NCI-H1105 (cell line): ENCODE measurements at places on chromosomes 7 and 10.

DNA sequence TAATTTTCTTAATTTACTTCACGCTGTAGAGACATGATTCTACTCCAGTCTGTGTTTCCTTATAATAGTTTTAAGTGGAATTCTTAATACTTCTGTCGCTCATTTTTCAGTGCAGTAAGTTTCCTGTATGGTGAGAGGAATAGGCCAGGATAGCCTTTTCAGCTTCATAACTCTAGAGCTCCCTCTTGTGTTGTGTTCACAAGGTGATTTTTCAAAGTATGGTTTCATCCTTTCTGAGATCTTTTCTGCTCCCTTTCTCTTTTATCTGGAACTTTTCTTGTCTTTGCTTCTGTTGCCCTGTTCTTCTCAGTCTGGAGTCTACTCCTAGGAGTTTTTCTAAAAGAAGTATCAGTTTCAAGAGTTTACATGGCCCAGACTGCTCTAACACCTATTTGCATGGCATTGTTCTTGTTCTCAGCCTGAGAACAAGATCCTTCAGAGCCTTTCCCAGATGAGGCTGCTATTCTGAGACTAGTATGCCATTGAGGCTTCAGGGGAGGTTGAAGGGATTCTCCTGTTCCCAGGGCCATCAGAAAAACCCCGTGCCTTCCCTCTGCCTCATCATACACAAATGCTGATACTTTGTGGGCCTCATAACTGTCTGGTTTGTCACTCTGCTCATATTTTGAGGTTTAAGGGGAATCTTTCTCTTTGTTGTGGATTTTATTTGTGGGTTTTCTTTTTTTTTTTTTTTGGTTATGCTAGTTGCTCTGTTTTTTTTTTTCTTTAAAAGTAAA lies 21.8 kb downstream of the NET1 start:
- DNase-seq: no peak

- no peak for DNase-seq
Observed at GRCh38 chr10:101552442-101552841, 35.6 kb downstream of the POLL start.

- no peak for DNase-seq
Observed at GRCh38 chr7:5408777-5409176, 14.9 kb downstream of the TNRC18 start.

GRCh38 chr10:124619195-124619594 lies 125.0 kb downstream of the FAM53B start:
- no peak for DNase-seq

GRCh38 chr7:130349911-130350782 lies 5.5 kb downstream of the CPA5 start:
- no peak for DNase-seq

DNA sequence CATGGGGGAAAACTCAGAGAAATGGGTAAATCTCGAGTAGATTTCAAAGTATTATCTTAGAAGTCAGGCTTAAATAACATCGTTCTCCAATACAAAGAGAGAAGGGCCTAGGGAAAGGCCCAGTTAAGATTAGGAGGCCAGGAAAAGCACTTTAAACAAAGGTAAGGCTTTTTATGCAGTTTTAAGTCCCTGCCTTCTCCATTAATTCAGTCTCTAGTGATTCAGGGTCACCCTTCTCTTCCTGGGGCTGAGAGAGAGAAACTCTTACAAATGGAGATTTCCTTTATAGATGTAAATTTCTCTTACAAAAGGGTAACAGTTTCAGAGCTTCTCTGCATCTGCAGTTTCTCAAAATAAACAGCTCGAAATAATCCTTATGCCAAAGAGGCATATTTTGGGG lies 179.3 kb downstream of the HECW1 start:
- no peak for DNase-seq

- DNase-seq: no peak
Observed at GRCh38 chr7:139647085-139647484, 123.6 kb downstream of the CLEC2L start.

DNA sequence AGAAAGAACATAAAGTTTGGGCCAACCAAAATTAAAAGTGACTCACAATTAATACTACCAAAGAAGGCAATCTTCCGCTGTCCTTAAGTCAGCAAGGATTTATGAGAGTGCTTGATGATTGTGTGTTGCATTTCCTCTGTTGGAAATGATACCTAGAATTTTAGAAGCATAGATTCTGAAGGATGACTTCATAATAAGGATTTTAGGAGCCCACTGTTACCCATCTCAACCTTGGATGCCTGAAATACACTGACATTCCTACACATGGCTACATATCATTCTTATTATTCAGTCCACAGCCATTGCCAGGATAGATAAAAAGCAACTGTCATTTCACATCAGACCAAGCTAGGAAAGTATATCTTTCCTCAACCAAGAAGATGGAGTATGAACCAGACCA lies 823.8 kb downstream of the LRMDA start:
- DNase-seq: no peak

GRCh38 chr7:148489678-148490077 lies 100.9 kb upstream of the C7orf33 start:
- no peak for DNase-seq

DNA sequence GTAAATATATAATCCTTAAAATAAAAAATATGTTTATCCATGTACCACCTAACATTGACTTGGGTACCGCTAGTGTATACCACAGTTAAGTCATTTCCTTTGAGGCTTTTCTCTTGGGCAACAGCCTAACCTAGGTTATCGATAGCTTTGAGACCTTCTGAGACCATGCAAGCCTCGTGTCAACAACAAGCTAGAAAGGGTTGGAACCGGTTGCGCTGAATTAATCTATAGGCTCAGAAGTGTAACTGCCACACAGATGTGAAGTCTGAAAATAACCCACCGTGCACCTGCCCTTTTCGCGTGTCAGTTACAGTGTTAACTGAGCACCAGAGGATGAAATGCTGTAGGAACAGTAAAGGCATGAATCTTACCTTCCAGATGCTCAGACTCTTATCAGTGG lies 59.8 kb downstream of the ARID5B start:
- DNase-seq: no peak

- DNase-seq: no peak
Observed at GRCh38 chr10:17006631-17007417, 122.8 kb downstream of the CUBN start.

GRCh38 chr7:95454438-95455045 lies 19.7 kb upstream of the PON2 start:
- DNase-seq: no peak

- DNase-seq: no peak
Observed at GRCh38 chr10:15236340-15236739, 67.8 kb upstream of the NMT2 start.

GRCh38 chr7:134376693-134377092 lies 60.0 kb upstream of the SLC35B4 start:
- DNase-seq: no peak

DNA sequence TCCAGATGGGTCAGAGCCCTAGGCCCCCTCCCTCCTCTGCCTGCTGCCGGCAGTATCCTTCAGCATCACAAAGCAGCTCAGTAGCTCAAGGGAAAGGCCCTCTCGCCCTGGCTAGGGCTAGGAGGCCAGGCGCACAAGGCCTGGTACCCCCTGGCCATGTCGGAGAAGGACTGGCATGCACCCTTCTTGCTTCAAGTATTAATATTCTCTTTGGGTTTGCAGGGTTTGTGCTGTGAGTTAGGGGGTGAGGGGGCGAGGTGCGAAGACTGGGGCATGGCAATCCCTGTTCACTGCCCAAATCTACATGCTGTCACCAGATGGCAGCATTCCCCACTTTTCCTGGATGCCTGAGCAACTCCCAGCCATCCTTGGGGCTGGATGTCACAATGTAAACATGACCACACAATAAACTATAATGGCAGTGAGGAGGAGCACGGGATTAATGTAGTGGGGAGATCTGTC lies 105.2 kb downstream of the NEURL1 start:
- DNase-seq: peak; percentile 23

DNA sequence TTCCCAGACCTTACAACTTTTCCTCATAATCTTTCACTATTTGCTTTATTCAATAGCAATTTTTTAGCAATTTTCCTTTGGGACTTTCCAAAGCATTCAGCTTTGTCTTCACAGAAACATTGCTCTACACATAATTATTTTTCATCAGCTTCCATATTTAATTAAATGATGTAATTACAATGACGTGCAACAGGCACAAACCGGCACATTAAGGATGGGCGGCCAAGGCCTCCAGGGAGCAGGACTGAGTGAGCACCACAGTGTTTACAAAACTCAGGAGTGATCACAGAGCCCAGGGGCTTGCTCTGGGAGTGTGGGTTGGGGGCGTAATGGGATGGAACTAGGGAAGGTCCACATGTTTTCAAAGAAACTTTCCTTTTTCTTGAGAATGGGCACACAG lies 69.8 kb downstream of the MAD1L1 start:
- DNase-seq: no peak

- no peak for DNase-seq
Observed at GRCh38 chr10:24215196-24215595, 6.3 kb downstream of the KIAA1217 start.

- no peak for DNase-seq
Observed at GRCh38 chr7:13042605-13043236, 355.3 kb downstream of the ARL4A start.

DNA sequence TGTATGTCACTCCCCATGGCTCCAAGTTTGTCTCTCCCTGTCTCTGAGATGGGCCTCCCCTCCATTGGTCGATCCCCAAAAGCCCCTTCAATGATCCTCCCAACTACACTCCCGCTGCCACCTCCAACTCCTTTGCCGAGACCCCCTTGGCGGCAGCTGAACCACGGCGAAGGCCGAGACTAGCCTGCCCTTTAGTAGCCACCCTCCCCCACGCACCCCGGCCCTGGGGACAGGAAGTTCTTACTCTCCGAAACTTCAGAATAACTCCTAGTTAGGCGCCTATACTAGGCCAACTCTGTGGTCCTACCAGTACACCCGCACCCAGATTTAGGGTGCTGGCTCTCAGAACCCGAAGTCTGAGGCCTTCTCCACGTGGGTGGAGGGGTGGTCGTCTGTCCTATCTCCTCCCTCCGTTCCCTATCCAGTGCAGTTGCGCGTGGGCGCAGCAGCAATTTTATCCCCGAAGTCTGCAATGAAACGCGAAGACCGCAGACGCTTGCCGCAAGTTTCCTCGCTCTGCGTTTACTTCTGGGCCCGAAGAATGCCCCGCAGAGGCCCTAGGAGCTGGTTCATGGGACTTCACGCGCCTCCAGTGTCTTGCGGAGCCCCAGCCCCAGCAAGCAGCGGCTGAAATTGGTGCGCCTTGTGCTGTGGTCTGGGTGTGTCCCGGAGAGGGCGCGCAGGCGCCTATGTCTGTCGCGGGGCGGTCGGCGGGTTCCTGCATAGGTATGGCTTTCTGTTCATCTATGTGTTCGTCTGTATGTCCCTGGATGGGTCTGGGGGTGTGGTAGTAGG lies 82.6 kb upstream of the SLF2 start:
- DNase-seq: no peak

DNA sequence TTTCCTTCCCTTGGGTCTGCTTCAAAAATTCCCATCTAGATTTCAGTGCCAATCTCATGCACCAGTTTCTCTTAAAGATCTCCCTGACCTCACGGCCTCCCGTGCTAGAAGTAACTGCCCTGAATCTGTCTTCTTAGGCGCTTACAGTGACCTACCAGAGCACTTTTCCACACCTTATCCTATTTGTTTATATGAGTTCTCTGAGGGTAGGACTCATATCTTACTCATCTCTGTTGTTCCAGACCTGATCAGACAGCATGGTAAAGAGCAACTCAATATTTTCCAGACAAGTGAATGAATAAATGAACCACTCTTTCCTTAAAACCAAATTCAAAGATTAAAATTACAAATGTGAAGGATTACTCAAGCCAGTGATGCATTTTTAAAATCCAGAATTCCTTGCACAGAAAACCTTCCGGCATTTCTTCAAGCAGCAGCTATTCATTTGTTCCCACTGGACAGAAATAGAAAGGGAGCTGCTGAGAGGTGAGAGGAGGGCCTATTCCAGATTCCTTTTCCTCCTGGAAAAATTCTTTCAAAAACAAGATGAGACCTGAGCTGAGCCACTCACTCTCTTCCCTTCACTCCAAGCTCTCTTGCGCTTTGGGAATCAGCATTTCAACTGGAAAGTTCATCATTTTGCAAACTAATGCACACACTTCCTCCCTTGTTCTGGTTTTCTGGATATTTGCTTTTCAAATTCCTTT lies 94.6 kb downstream of the ELMO1 start:
- no peak for DNase-seq

- no peak for DNase-seq
Observed at GRCh38 chr10:70348228-70348850, 34.1 kb downstream of the LRRC20 start.

DNA sequence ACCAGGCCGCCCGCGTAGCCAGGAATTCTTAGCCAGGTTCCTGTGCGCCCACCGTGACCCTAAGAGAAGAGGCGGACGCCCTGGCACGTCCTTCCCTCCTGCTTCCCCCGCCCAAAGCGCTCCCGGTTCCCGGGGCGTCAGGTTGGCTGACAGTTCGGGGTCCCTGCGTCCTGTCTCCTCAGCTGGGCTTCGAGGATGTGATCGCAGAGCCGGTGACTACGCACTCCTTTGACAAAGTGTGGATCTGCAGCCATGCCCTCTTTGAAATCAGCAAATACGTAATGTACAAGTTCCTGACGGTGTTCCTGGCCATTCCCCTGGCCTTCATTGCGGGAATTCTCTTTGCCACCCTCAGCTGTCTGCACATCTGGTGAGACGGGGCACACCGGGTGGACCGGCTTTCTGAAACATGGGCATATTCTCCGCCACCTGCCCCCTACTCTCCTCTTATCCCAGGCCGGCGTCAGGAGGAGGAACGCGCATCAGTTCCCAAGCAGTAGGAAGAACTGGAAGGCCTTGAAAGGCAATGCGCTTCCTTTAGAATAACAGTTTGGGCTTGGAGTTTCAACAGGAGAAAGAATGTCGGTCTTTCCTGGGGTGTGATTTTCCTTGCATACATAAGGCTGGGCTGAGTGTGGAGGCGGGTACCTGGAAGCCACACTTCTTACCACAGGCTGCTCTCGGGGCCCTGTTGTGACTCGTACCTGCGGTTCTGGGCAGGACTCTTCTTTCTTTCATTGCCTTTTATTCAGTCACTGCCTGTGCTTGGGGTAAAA lies 728 bp downstream of the CAV2 start:
- no peak for DNase-seq

- DNase-seq: no peak
Observed at GRCh38 chr10:56370217-56371113, 9.4 kb upstream of the ZWINT start.

GRCh38 chr7:76196786-76197185 lies 4.9 kb upstream of the SRRM3 start:
- no peak for DNase-seq

DNA sequence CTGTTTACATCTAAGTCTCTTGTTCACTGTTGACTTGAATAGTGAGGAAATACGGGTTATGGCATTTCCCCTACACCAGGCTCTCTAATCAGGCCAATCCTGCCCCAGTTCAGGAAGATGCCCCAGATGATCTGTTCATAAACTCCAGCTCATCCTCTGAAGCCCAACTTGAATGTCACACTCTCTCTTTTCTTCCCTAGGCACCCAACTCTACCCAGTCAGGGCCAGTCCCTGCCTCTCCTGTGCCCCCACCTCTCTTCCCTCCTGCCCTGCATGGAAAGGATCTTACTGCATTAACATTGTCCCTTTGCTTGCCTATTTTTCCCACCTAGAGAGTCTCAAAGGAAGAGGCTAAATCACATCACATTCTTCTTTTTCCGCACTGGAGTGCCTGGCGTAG lies 10.6 kb upstream of the TRPV6 start:
- no peak for DNase-seq
